ENCODE measurements at places on chromosomes 2 and 18.

GRCh38 chr2:168583710-168584521 is 127.8 kb downstream of the CERS6 start:
- peak overlapping the region; percentile 71 for H3K27ac ChIP-seq
- no peak for DNase-seq
- no peak overlapping the region for H3K4me3 ChIP-seq
- H3K27me3 ChIP-seq = no peaks in the 10 kb centered on the region

DNA sequence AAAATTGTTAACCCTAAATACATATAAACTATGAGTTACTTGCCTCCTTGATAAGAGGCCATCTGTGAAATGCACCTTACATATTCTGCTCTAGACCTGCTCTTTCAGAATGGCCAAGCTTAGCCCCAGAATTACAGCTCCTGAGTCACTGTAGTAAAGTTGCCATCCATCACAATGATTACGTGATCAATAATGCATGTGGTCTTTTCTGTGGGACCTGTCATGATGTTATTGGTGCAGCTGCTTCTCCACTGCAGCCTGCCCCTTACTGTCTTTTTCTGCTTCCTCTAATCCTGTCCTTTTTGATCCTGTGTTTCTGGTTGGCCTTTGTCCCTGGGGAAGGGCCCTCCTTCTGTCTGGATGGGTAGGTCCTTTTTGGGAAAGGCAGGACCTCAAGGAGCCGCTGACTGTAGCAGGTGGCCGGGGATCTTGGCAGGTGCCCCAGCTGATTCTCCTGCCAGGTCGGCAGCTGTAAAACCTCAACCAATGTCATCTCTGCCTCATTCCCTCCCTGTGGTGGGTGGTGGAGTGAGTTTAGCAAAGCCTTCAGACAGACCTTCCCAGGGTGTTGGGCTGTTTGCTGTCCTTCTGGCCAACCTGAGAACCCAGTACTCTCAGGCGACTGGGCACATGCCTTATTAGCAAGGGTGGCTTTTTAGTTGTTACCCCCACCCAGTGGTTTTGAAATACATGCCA is 126.2 kb upstream of the EML6 start:
- H3K36me3 ChIP-seq = peaks cover 30% of the 10 kb centered on the region
- H3K4me1 ChIP-seq = peaks cover 32% of the 10 kb centered on the region
- H3K27ac ChIP-seq = peak overlapping the region; percentile 73
- H3K4me3 ChIP-seq = no peak overlapping the region
- H3K27me3 ChIP-seq = no peaks in the 10 kb centered on the region
- DNase-seq = no peak

DNA sequence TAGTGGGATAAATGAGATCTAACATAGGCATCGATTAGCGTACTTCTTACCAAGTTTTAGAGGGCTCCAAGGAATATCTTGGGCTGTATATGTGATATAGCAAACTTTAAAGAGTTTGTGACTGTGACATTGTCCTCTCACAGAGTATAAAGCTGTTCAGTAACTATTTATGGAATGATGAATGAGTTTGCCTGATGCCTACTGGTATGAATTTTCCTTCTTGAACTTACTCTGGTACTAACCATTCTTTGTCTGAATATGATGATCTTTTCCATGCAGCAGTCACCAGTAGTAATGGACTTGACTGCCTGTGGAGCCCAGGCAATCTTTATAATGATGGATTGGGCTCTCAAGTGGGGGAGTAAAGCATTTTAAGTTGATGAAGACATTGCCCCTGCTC is 120.5 kb downstream of the PARD3B start:
- no peak overlapping the region for H3K27ac ChIP-seq
- H3K4me3 ChIP-seq = no peak overlapping the region
- DNase-seq = no peak
- no peaks in the 10 kb centered on the region for H3K27me3 ChIP-seq

GRCh38 chr2:183948861-183949260 is 649.5 kb upstream of the ZNF804A start:
- no peak overlapping the region for H3K4me3 ChIP-seq
- no peaks in the 10 kb centered on the region for H3K36me3 ChIP-seq
- DNase-seq = no peak

DNA sequence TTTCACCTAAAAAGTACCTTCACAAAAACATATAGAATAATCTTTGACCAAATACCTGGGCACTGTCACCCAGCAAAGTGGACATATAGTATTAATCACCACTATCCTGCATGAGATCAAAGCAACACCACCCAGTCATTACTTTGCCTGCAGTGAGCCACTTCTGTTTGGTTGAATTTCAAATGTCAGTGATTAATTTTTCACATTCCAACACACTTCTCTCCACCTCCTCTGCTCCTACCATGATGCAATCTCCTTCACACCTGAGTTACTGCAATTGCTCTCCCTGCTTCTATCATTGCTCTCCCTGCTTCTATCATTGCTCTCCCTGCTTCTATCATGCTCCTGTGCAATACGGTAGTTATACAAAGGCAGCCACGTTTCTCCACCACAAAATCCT is 106.1 kb upstream of the NETO1 start:
- no peaks in the 10 kb centered on the region for H3K36me3 ChIP-seq
- DNase-seq = no peak
- no peak overlapping the region for H3K27ac ChIP-seq
- no peaks in the 10 kb centered on the region for H3K27me3 ChIP-seq
- no peaks in the 10 kb centered on the region for H3K4me1 ChIP-seq
